Muscle of back (tissue), 13 donors: ENCODE measurements at places on chromosomes 11 and 22. TPM values are rescaled to one million over a fixed set of nuclear protein-coding genes. Genes with fewer than 3 reads are reported as not detected.

- DNase-seq: no peak
These were observed 19.8 kb upstream of the SLC29A2 start for GRCh38 chr11:66391322-66391721.

- no peak for DNase-seq
These were observed 21.8 kb upstream of the RNASEH2C start for GRCh38 chr11:65742353-65742752.

The PYGM gene
- polyA plus RNA-seq: 228 TPM

The PRPF19 gene
- 63.5 TPM for polyA plus RNA-seq

DNA sequence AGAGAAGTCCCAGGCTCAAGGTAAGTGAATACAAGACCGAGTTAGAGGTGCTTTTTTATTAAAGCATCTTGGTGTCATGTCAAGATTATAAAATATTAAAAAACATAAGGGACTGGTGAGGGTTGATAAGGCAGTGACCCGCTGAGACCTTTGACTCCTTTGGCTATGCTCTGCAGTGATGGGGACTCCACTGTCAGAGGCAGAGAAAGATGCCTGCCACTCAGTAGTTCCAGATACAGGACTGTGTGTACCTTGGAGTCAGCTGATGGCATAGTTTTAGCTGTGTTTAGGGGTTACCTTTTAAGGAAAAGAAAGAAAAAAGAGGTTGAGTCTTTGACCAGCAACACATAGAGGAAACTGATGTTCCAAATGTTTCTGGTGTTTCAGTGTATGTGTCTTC, 40.8 kb downstream of the SHISA8 start:
- no peak for DNase-seq

- DNase-seq: no peak
These were observed 17.6 kb downstream of the PPIL2 start for GRCh38 chr22:21683401-21683811.

DNA sequence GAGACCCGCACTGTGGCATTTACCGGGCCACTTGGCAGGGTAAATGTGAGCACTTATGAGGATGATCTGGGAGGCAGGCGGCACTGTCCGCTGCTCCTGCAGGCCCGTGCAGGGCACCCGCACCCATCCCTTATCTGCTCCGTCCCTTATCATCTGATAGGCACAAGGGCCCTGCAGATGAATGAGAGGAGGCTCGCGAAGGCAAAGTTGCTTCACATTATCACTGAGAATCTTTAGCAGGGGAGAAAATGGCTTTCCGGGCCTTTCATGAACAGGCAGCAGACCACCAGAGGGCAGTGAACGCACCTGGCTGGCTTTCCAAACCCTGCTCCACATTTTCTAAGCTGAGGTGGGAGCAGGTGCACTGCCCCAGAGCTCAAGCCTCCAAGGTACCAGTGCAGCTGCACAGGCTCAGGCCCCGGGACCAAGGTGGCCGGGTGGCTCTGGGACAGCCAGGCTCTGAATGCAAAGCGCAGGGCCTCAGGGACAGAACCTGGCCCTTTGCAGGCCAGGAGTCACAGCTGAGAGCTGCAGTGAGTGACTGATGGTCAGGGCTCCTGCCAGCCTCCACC, 165.6 kb downstream of the SHANK2 start:
- no peak for DNase-seq

- no peak for DNase-seq
These were observed 21.6 kb upstream of the GDPD4 start for GRCh38 chr11:77322926-77323590.

The VSTM5 gene
- polyA plus RNA-seq: 0.21 TPM

The ZC3H7B gene
- 39.3 TPM for polyA plus RNA-seq

DNA sequence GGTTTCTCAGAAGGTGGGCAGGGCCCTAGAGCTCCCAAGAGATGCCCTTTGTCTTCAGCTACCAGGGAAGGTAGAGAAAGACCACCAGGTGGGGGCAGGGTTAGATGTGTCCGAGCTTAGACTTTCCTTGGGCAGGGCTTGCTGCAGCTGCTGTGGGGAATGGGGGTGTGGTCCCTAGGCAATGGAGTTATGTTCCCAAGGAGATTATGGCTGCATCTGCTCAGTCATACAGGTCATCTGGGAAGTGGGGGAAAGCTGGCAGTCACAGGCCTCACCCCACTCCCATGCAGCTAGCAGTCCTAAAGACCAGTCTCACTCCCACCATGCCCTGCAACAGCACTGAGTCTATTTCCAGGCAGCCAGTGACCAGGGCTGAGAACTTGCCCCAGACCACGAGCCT, 29.5 kb downstream of the MMP27 start:
- DNase-seq: no peak

DNA sequence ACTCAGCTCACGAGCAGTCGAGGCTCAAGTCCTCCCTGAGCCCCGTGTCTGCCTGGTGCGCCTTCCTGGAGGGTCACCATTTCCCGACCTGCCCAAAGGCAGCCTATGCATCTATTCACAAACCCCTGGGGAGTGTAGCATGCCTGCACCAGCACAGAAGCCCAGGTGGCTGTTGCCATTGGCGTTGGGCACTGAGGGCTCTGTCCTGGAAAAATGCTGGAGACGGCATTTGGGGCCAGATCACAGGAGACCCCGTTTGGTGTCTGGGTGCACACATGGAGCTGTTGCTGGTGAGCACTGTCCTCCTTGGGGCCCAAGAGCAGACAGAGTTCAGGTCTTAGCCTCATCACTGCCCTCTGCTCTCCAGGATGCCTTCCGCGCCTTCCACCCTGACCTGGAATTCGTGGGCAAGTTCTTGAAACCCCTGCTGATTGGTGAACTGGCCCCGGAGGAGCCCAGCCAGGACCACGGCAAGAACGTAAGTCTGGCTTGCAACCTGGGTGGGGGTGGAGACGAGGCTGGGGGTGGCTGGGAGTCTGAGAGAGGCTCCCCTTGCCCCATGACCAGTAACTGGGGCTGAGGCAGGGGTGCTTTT, 9.4 kb downstream of the FADS2 start:
- no peak for DNase-seq

DNA sequence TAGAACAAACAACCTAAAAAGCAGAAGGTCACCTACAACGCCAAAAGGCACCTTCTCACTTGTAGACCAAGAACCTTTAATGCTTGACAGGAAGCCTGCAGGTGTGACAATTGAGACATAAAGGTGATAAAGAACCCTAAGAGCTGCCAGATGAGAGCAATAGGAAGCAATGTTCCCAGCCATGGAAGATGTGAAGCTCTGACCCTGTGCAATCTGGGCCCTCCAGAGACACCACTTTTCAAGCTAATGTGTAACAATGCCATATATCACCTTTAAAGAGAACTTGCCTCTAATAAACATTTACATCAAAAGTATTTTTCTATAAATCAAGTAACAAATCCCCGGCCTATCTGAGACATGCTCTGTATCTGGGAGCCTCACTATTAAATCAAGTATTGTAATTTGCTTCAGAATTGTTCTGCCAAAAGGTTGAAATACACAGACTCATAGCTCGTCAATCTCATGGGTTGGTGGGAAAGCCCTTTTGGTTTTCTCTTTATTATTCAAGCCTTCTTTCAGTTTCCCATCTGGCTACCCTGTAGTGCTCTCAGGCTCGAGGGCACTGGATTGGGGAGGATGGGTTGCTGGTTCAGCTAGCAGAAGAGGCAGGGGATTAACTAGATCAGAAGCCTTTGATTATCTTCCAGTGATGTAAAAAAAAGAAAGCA, 368.9 kb downstream of the BUD13 start:
- no peak for DNase-seq
